ENCODE measurements at places on chromosomes 6 and 20. TPM values are rescaled to one million over a fixed set of nuclear protein-coding genes. Genes with fewer than 3 reads are reported as not detected.

The DEFB121 gene
- not detected for total RNA-seq

The TP53TG5 gene
- 0.09 TPM for total RNA-seq

The FILIP1 gene
- total RNA-seq = not detected

The ZNFX1 gene
- total RNA-seq = 61.7 TPM

The BPIFB4 gene
- total RNA-seq = not detected

The CALHM4 gene
- not detected for total RNA-seq

The KCNB1 gene
- total RNA-seq = 0.02 TPM

The TRERF1 gene
- total RNA-seq = 19.7 TPM

The CLPSL2 gene
- not detected for total RNA-seq

The PAK5 gene
- not detected for total RNA-seq

The RRAGD gene
- total RNA-seq = 4.5 TPM

The COX4I2 gene
- not detected for total RNA-seq

The ADAT2 gene
- 21.8 TPM for total RNA-seq

The RAMACL gene
- total RNA-seq = 0.14 TPM

The TFAP2A gene
- 0.07 TPM for total RNA-seq

The DST gene
- total RNA-seq = 6.4 TPM

The BCKDHB gene
- 14.9 TPM for total RNA-seq

The NTSR1 gene
- total RNA-seq = 0.23 TPM

The TMC2 gene
- total RNA-seq = not detected

The SMPD2 gene
- 19.0 TPM for total RNA-seq

The MROH8 gene
- 1.6 TPM for total RNA-seq

The B4GALT5 gene
- 23.4 TPM for total RNA-seq

The PDE10A gene
- not detected for total RNA-seq

The PRRT1 gene
- total RNA-seq = not detected

The DCDC2 gene
- not detected for total RNA-seq

The C6orf132 gene
- 0.05 TPM for total RNA-seq

The NHSL1 gene
- 0.70 TPM for total RNA-seq

The TDRD6 gene
- total RNA-seq = not detected

The ZNF335 gene
- 38.7 TPM for total RNA-seq

The FRS3 gene
- 6.1 TPM for total RNA-seq

The CNKSR3 gene
- not detected for total RNA-seq

The LINC00237 gene
- not detected for total RNA-seq

The CLIC5 gene
- 2.6 TPM for total RNA-seq

The IPCEF1 gene
- 9.5 TPM for total RNA-seq

The LY6G6C gene
- total RNA-seq = 0.25 TPM

The RAET1L gene
- not detected for total RNA-seq

The ADIG gene
- not detected for total RNA-seq

The SCRT2 gene
- not detected for total RNA-seq

The CARMIL1 gene
- total RNA-seq = 2.1 TPM

The TINAG gene
- total RNA-seq = not detected

The PRL gene
- total RNA-seq = not detected

The CDH26 gene
- 0.43 TPM for total RNA-seq

The ASIP gene
- total RNA-seq = not detected

The CLDN20 gene
- total RNA-seq = not detected

The PRPH2 gene
- not detected for total RNA-seq

The SLC2A10 gene
- not detected for total RNA-seq

The CENPW gene
- 57.9 TPM for total RNA-seq

The HLA-DRB5 gene
- 43.3 TPM for total RNA-seq

The PEX7 gene
- 4.4 TPM for total RNA-seq

The SENP6 gene
- total RNA-seq = 74.9 TPM

The ACTL10 gene
- 2.9 TPM for total RNA-seq

The BPI gene
- not detected for total RNA-seq

The RAET1G gene
- total RNA-seq = not detected

The E2F1 gene
- 73.9 TPM for total RNA-seq

The GNRH2 gene
- 1.7 TPM for total RNA-seq

The ELOVL2 gene
- not detected for total RNA-seq

The SGK2 gene
- 0.11 TPM for total RNA-seq

The DEFB114 gene
- total RNA-seq = not detected

Measured in T-helper 2 cell treated with Interferon-gamma antibody and Interleukin-4, amounts not matched to agents 100 ng/mL and 5 ng/mL, for 36 hours (primary cell).